Fibroblast of gingiva (primary cell): ENCODE measurements at places on chromosomes 12 and 14.

- no peak for DNase-seq
Measured at GRCh38 chr12:92928421-92928961, 604 bp downstream of the EEA1 start.

DNA sequence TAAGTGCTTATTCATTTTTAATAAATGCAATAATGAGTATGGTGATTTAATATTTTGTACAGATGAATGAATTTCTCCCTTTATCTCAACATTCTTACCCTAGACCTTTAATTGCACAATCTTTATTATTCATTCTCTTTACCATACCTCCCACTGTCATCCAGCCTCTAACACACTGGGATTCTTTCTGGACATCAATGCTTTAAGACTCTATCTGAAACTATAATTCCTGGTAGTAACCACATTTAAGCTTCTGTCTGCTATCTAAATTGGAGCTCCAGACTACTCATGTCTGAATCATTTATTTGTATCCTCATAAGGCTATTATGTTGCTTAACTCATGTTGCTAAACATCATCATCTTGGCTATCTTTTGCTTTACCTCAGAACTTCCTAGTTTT is 270.2 kb downstream of the ALG10B start:
- no peak for DNase-seq

DNA sequence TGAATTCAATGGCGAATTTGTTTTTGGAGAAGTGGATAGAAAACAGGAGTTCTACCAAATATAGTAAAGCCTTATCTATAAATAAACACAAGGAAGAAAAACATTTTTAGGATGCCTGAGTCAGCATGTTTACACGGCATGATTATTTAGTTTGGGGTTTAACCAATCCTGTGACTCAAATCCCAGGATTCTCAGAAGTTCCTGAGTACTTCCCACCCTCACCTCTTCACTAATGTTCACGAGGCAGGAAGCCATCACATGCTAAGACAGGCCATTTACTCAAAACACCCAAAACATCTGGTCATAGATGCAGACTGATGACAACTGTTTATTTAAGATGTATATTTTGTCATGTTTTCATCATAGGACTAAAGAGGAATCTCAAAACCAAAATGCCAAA is 3.4 kb upstream of the GLRX5 start:
- peak; percentile 82 for DNase-seq

- DNase-seq = no peak
Measured at GRCh38 chr12:95989504-95990123, 6.5 kb downstream of the HAL start.

DNA sequence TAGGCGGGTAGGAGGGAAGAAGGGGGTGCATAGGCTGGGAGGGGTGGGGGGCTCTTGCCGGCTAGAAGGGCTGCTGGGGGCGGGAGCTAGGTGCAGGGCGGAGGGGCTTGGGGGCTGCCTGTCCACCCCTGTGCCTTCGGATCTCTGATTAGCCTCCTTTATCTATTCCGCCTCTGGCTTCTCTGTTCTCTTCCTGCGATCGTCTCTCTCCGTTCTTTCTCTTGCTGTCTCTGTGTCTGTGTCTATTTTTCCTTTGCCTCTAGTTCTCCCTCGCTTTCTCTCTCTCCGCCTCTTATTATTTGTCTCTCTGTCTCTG is 166.7 kb upstream of the LHX5 start:
- no peak for DNase-seq

DNA sequence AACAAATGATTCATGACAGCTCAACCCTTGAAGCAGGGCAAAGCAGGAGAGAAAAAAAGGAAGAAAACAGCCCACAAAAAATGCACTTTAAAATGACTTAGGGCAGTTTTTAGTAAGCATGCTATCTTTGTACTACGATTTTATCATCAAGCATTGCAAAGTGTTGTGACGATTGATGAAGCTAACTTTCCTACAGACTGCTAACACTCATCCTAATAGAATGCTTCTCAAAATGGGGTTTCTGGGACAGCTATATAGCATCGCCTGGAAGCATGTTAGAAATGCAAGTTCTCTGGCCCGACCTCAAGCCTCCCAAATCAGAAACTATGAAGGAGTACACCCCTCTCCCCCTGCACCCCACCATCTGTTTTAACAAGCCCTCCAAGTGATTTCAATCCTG is 256.4 kb downstream of the SSPN start:
- DNase-seq = no peak

- no peak for DNase-seq
Measured at GRCh38 chr12:81181691-81182090, 103.8 kb downstream of the ACSS3 start.

GRCh38 chr14:100524933-100525243 is 62.3 kb downstream of the BEGAIN start:
- DNase-seq = peak; percentile 0

DNA sequence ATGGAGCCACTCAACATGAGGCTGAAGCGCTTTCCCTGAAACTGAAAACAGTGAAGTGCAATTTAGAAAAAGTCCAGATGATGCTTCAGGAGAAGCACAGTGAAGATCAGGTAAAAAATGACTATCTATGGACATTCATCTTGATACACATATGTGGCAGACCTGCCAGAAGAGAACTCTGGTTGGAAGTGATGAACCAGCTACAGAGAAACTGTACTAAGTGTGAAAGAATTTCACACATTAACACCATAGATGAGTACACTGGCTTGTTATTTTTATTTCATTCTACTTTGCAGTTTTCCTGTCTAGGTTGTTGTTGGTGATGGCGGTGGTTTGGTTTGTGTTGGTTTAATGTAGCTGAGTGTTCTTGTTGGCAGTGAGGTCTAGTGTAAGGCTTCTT is 174.7 kb downstream of the ESR2 start:
- no peak for DNase-seq

GRCh38 chr14:61192989-61193388 is 88.1 kb downstream of the TMEM30B start:
- DNase-seq = peak; percentile 93

DNA sequence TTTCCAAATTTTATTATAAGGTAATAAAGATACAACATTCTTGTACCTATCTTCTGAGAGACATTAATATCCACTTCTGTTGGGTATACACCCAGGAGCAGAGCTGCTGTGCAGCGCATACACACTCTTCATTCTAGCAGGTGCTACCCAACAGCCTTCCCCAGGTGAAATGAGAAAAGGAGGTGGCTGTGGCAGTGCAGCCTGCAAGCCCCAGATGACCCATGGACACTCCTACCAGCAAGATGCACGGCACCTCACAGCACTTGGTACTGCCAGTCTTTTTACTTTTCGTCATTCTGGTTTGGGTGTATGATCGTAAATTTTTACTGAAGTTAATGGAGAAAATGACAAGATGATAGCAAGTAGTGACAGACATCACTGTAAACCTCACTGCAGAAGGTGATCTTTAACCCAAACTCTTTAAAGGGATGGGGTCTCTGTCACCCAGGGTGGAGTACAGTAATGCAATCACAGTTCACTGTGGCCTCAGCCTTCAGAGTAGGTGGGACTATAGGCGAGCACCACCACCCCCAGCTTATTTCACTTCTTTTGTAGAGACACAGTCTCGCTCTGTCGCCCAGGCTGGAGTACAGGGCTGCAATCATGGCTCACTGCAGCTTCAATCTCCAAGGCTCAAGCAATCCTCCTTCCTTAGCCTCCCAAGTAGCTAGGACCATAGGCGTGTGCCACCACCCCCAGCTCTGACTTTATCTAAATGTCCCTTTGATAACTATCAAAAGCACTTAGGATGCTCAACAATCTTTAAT is 26.5 kb downstream of the VPS37B start:
- DNase-seq = no peak

DNA sequence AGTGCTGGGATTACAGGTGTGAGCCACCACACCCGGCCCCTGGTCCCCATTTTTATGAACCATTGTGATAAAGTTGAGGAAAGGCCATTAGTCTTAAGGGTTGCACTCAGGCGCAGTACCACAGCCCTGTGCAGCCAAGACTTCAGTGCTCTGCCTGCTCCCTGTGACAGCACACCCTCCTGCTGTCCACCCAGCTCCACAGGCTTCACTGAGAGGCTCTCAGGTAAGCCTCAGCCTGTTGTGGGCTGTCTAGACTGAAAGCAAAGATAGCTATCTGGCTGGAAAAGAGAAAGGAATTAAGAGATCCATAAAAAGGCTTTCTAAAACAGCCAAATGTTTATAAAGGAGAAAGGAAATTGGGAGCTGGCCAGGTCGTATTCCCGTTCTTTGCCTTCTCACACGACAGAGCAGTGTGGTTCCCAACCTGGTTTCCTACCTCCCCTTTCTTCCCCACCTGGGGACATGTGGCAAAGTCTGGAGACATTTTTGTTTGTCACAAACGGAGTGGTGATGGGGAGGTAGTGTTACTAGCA is 19.1 kb upstream of the DNM1L start:
- DNase-seq = no peak

GRCh38 chr14:103356024-103356682 is 22.1 kb downstream of the EIF5 start:
- DNase-seq = no peak

DNA sequence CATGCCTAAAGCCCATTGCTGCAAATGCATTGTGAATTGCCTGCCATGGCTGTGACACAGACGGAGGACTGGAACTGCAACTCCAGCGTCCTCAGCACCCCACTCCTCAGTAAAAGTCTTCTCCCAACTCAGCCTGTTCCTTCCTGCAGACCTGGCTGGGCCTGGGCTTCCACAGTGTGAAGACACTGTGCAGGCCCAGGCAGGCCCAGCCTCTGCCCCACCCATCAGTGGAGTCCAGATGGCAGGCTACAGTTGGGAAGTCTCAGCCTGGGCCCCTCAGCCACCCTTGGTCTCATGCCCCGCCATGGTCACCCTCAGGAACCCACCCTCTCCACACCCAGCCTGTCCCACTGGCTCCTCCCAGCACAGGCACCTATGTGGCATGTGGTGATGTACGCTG is 22.0 kb downstream of the VSX2 start:
- no peak for DNase-seq

DNA sequence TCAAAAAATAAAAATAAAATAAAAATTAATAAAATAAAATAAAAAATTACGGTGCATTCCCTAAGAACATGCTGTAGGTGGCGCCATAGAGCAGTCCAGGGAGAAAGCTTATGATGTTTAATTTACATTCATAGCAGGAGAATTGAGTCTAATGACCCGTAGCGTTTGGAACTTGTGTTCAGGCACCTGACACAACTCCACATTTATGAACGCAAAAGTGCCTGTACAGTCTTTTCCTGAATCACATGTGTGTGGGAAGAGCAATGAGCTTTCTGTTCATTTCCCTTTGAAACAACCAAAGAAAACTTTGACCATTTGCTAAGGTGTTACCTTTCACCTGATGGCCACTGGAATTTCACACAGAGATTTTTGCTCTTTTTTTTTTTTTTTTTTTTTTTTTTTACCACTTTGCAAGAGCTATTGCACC is 60.6 kb upstream of the KCNA1 start:
- peak; percentile 13 for DNase-seq

DNA sequence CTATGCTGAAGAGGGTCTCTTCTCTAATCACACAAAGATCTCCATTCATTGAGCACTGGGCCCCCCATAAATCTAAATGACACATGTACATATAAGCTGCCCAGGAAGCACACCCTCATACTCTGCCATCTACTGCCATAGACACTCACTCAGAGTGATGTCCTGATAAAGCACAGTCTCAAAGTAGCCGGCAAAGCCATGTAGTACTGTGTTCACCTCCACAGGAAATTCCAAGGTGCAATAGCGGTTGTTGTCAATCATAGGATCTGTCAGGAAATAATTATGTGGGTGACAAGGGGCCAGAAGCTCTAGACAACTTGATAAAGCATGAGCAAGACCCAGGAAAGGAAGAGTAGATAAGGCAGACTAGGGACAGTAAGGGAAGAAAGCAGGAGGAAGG is 3.3 kb upstream of the RBM23 start:
- DNase-seq = no peak

- no peak for DNase-seq
Measured at GRCh38 chr12:105319691-105320209, 10.7 kb upstream of the C12orf75 start.

DNA sequence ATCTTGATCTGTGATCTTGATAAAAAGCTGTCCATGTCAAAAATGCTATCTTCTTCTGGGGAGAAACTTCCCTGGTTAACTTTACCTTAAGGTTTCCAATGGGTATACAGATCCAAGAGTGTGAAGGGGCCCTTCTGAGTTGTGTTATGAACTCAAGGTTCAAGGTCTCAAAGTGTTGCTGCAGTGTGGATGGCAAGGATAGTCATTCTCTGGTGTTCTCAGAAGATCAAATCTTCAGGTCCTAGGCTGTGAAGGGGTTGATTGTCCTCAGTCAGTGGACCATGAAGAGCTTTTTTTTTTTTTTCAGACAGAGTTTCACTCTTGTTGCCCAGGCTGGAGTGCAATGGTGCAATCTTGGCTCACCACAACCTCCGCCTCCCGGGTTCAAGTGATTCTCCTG is 114.4 kb downstream of the SPTSSA start:
- no peak for DNase-seq
